BJ (cell line): ENCODE measurements at places on chromosomes 7 and 10. TPM values are rescaled to one million over a fixed set of nuclear protein-coding genes. Genes with fewer than 3 reads are reported as not detected.
A peak's percentile ranks its signal among the peaks of the same experiment; 100 is the strongest.

- peak; percentile 41 for DNase-seq
Measured at GRCh38 chr10:21402606-21403083, 122.8 kb downstream of the SKIDA1 start.

GRCh38 chr7:38753347-38753746 is 122.2 kb upstream of the AMPH start:
- no peak for DNase-seq

DNA sequence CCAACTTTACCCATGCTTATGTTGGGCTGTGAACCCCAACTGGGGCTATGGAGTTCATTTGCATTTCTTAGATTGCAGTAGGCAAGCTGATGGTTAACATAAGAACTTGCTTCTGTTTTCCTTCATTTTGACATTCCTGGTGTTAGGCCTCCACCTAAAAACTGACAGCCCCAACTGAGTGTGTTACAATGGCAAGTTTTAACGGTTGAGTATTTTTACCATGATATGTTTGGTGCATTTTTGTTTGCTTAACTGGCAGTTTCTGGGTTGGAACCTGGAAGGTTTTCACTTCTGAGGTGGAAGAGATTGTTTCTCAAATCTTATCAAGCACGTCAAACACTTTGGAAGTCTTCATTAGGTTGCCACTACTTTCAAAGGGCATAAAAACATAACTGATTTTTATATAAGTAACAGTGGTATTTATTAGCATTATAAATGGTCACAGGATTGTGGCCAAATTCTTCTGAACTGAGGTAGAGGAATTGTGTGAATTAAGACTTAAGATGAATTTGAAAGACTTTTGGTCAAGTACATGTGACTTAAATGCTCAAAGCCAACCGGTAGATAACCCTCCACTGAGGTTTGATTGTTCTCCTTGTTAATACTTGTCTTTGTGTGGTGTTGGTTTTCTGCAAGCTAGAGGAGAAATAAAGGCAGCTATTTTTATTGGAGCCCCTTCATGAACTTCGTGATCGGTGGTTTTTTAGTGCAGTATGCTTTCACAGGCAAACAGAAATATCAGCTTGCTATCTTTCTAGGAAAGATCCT is 2.8 kb downstream of the BMI1 start:
- no peak for DNase-seq

- no peak for DNase-seq
Measured at GRCh38 chr7:71140264-71140663, 8.3 kb downstream of the GALNT17 start.

DNA sequence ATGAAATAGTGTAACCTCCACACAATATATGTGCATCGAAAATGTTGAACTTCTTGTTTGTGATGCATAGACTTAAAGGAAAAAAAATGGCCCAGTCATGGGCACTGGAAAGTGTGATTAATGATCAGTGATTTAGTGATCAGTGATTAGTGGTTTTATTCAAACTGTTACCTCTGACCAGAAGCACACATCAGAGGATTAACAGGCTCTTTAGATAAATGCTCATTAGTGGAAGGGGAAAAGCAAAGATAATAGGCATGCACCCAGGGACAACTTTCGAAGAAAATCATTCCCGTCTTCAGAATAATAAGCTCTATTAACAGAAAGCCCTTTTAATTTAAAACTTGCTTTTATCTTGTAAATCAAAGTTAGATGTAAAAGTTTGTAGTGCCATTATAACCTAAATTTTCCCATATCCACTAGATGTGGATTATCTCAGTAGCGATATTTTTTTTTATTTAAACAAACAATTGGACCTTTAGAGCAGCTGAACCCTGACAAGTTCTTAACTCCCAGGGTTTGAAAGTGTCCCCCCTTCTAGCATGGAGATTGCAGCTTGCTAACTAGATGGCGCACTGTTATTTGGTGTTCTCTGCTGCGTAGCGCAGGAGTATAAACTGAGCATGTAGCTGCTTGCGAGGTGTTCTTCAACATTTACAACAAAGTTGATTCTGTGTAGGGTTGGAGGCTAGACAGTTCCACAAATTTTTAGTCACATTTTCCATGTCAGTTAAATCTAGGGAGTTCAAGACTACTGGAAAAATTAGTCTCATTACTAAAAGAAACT is at the start of gene CREB5:
TSS of gene CREB5 (plus strand) at position 643 of the 787 bp plus-strand sequence. CDS start 397 bp downstream, outside the sequence.
- DNase-seq = no peak

GRCh38 chr7:6554848-6555247 is 3.6 kb upstream of the GRID2IP start:
- DNase-seq = no peak

- no peak for DNase-seq
Measured at GRCh38 chr7:80591654-80592053, 46.8 kb upstream of the CD36 start.

DNA sequence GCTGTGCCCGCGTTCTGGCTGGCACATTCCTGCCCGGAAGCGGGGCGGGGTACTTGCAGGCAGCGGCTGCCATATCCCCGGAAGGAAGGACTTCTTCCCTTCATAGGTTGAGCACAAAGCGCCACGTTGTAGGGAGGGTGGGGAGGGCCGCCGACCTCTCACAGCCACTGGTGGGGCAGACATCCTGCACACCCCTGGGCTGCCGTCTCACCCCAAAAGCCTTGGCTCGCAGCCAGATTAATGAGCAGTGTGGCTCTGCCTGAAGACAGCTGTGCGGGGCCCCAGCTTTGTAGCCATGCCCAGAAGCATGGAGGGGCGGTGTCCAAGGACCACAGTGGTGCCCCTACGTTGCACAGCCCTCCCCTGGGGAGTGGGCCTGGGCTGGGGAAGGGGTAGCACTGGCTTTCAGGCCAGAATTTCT is 54.3 kb upstream of the DPYSL4 start:
- no peak for DNase-seq

DNA sequence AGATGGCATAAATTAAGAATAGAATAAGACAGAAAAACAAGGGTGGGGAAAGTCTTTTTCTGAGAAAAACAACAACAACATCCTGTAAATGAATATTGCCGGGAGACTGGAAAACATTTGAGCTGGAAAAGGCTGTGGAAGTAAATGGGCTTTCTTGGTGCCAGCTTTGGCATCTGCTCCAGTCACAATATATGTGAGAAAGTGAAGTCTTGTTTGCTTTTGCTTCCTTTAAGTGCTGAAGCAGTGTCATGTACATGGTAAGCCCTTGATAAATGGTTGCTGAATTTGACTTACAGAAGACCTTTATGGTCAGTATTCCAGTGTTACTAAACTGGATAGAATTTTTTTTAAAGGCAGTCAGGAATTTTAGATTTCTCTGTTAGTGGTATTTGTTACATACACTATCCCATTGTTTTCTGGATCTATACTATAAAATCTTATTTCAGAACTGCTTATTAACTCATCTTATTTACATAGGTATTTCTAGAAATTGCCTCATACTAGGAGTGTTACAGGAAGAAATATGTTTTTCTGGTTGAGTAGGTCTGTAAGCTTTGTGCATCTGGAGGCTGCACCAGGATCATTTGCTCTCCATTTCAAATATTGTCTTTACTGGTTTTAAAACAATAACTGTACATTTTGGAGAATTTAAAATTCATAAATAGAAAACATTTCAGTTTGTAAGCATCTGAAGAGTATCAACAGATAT is 201.7 kb upstream of the FOXP2 start:
- DNase-seq = no peak

DNA sequence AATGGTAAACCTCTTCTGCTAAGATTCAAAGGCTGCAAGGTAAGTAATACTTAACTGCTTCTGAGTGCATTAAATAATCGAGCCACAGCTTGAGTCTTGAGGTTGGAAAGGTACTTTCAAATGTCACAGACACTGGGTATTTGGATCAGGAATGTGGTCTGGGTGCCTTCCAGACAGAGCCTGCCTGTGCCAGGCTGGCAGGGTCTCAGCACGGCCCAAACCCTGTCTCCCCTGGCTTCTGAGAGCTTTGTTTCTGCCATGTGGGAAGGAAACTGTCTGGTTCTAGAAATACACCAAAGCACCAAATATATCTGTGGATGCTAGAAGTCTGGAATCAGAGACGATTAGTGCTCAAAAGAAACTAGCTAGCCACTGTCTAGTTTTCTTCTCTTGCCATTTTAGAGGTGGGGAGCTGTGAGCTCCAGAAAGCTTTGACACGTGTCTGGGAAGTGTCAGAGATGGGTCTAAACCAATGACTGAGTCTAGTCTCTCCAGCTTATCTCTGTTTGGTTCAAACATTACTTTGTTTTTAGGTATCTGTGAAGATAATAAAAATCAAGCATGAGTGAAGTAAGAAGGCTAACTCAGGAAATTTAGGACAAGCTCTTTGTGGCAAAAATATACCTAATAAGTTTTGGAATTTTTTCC is 162.8 kb downstream of the CYP26A1 start:
- no peak for DNase-seq

- DNase-seq = no peak
Measured at GRCh38 chr7:104791080-104791479, 222.9 kb upstream of the KMT2E start.

GRCh38 chr10:79387466-79387973 is 40.3 kb downstream of the PPIF start:
- DNase-seq = no peak

DNA sequence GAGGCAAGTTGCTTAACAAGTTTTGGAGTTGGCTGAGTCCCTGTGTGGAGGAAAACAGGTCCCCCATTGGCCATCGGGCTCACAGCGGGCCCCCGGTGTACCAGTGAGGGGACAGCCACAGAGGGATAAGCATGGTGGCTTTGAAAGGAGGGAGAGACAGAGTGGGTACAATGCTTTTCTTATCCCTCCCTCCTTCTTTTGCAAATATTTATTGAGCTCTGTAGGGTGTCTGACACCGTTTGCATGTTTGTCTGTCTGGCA is 2.8 kb downstream of the HTRA1 start:
- DNase-seq = no peak

DNA sequence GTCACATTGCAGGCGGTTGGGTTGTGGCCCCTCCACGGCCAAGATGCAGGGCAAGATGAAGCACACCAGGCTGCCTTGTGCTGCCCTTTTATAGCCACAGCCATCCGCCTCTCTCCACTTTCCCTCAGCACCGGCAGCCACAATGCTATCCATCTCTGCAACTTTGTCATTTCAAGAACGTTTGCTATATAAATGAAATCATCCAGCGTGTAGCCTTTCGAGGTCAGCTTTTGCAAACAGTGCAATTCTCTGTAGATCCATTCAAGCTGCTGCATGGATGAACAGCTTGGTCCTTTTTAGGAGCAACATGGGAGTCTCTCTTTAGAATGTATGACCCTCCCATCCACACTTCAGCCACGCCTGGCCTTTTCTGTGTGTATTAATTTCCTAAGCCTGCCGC is 6.4 kb upstream of the IL15RA start:
- no peak for DNase-seq

DNA sequence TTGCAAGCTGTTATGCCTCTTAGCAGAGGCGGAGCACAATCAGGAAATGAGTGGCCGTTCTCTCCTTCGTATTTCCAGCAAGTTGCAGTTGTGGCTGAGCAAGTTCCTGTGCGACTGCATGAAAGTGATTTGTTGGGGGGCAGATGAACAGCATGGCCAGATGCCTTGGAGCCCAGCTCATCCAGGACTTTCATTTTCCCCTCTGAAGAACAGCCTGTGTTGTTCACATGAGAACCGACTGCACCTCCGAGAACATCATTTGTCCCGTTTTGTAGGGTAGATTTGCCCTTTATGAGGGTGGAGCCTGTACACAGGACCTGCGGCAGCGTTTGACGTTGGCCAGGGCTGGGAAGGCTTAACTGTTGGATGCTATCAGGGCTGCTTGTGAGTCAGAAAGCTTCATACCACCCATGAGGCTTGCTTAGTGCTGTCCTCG is 4.4 kb downstream of the BAG3 start:
- DNase-seq = peak; percentile 50

- no peak for DNase-seq
Measured at GRCh38 chr10:62735464-62736167, 68.9 kb upstream of the ADO start.

CPED1 gene
- polyA plus RNA-seq = 18.3 and 22.0 TPM in 2 replicates

GRCh38 chr7:130324306-130324943 is 20.2 kb upstream of the CPA5 start:
- DNase-seq = no peak

DNA sequence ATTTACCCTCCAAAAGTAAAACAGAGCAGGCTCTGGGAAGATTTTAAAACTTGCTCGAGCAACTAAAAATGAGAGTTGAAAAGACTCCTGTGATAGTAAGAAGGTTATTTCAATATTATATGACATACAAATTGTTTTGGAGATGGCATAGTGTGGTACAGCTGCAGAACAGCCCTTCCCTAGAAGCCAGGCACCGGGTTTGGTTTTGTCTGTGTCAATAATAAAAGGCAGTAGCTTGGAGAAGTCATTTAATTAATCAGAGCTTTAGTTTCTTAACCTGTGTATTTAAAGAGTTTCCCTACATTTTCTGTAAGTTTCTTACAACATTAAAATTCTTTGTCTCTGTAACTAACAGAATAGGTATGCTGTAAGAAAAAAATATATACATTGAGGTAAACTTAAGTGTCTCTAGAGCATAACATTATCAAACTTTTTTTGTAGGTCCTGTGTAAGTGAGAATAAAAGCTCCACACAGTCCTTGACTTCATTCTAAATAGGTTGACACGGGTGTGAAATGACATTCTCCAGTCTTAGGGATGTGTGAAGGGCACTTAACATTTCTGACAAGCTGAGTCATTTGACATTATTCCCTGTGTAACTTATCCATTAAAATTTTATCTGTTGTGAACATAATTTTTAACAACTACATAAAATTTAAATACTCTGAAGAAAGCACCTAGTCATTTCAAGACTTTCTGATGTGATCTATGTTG is 425.0 kb upstream of the ETV1 start:
- DNase-seq = no peak

GRCh38 chr7:29647020-29647654 is 83.5 kb downstream of the PRR15 start:
- no peak for DNase-seq

AMPH gene
- polyA plus RNA-seq = 1.5 and 1.6 TPM in 2 replicates

DNA sequence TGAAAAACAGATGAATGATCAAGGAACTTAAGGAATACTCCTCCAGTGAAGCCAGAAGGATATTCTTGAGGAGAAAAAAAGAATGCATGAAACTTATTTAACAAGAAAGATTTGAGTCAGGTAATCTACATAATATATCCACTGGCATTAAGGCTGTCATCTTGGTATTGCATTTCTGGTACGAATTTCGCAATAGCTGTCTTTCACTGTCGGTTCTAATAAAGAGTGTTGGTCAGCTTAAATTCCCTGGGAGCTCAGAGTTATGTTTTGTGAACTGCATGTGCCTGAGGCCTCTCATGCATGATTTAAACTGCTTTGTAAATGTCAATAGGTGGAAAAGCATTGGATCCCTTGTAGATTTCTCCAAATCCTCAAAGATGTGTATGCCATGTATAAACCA is 565.3 kb upstream of the GALNT17 start:
- no peak for DNase-seq

TRIM24 gene
- polyA plus RNA-seq = 4.2 and 5.4 TPM in 2 replicates
